ENCODE measurements at places on chromosomes 6 and 20. TPM values are rescaled to one million over a fixed set of nuclear protein-coding genes. Genes with fewer than 3 reads are reported as not detected.

The SNRPB gene
- total RNA-seq = 173 TPM

The RPS21 gene
- total RNA-seq = 1,935 TPM

The MEI4 gene
- not detected for total RNA-seq

The PAX1 gene
- total RNA-seq = not detected

The SCRT2 gene
- not detected for total RNA-seq

The NFATC2 gene
- total RNA-seq = 7.4 TPM

The SLC17A3 gene
- not detected for total RNA-seq

The ZNF311 gene
- 0.25 TPM for total RNA-seq

The PRL gene
- total RNA-seq = not detected

The HCRTR2 gene
- not detected for total RNA-seq

The KCNK15 gene
- 1.5 TPM for total RNA-seq

The GHRH gene
- total RNA-seq = not detected

The GJA10 gene
- total RNA-seq = not detected

The GRM1 gene
- not detected for total RNA-seq

The DLK2 gene
- total RNA-seq = 3.9 TPM

The COL21A1 gene
- total RNA-seq = 16.7 TPM

The TINAG gene
- total RNA-seq = not detected

The AKAP12 gene
- 88.1 TPM for total RNA-seq

The OPN5 gene
- total RNA-seq = not detected

- DNase-seq = no peak
Observed at GRCh38 chr6:50116390-50116789, 66.7 kb upstream of the DEFB112 start.

- DNase-seq = no peak
Observed at GRCh38 chr6:148364056-148364824, 21.6 kb downstream of the SASH1 start.

- DNase-seq = no peak
Observed at GRCh38 chr6:35023091-35024000, 117.8 kb downstream of the TCP11 start.

DNA sequence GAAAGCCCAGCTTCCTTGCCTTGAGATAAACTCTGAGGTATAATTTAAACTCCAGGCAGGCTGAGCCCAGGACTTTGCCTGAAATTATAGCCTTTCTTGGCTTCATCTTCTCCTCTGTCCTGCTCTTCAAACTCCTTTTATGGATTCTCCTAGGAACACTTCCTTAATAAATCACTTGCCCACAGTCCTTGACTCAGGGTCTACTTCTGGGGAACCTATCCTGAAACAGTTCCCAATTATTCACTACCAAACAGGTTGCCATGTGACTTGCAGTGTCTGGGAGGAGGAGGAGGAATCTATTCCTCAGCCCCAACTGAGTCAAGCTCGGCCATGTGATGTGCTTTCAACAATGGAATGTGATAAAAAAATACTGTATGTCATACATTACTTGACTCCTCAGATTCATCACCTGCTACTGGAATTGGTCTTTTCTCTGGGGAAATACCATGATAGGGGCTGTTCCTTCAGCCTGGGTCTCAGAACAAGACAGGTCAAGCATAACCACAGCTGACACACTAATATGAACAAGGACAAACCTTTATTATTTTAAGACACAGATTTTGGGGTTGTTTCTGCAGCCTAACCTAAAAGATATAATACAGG lies 20.5 kb upstream of the CDKN1A start:
- DNase-seq = no peak

- no peak for DNase-seq
Observed at GRCh38 chr20:38874460-38875174, 51.6 kb upstream of the FAM83D start.

GRCh38 chr20:37521061-37521771 lies at the start of gene NNAT:
NNAT (plus strand) TSS chr20:37521250; CDS start chr20:37521332, 82 bp downstream.
- DNase-seq = no peak

GRCh38 chr20:16861708-16862107 lies 113.5 kb downstream of the OTOR start:
- DNase-seq = no peak

DNA sequence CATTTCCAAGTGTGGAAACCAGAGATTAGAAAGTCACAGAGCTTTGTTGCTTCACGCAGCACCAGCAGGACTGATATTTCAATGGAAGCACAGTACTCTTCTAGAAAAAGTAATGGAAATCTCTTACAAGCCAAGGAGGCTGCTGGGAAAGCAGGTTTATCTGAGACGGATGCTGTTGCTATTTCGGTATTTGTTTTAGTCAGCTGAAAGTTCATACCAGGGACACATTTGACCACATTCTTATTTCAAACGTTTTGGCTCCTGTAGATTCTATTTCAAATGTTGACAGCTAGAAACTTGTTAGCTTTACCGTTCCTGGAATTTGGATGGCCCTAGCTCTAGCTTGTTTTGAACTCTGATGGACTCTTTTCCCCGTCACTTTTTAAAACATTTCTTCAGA lies 3.7 kb upstream of the TMEM242 start:
- DNase-seq = no peak

GRCh38 chr6:33812669-33813068 lies 8.9 kb upstream of the MLN start:
- no peak for DNase-seq

DNA sequence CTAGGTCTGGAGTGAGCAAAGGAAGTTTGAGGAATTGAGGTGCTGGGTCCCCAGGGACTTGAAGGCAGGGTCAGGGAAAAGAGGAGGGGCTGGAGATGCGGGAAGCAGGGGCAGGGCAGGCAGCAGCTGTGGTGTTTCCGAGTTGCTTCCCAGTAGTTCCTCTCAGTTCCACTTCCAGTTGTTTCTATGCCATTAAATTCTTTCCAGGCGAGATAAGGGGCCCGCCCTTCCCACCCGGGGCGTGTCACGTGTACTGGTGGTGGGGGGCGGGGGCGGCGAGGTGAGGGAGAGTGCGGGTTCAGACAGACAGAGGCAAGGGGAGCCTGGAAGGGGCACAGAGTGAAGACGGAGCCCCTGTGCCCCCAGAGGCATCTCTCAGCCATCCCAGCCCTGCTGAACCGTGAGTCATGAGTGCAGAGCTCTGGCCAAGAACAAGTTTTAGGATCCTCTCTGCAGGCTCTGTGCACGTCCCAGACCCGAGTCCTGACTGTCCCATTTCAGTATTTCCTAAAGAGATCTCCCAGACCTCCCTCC lies 977 bp downstream of the TNXB start:
- DNase-seq = no peak

DNA sequence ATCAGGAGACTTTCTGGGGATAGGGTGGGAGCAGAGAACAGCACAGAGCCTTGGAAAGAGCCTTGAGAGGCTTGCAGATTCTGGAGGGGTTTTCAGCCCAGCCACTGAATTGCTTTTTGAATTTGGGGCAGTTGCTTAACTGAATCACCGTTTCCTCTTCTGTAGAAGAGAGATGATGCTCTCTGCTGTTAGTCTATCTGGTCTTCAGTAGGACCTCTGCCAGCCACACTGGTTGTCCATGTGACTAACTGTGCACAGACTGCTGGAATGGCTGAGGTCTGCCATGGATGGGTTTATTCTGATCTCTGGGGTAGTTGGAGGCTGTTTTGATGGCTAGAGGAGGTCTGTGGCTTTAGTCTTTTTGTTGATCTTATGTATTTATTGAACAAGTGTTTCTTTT lies 21.4 kb upstream of the PRDM1 start:
- no peak for DNase-seq

- DNase-seq = no peak
Observed at GRCh38 chr6:31172973-31173384, 2.5 kb upstream of the POU5F1 start.

GRCh38 chr6:56766806-56767178 lies 124.1 kb upstream of the DST start:
- DNase-seq = no peak

GRCh38 chr6:19087296-19087695 lies 700.1 kb downstream of the RNF144B start:
- DNase-seq = no peak

- DNase-seq = no peak
Observed at GRCh38 chr6:107110200-107110599, 5.1 kb downstream of the BEND3 start.

GRCh38 chr6:155530219-155530834 lies 74.7 kb upstream of the NOX3 start:
- no peak for DNase-seq

DNA sequence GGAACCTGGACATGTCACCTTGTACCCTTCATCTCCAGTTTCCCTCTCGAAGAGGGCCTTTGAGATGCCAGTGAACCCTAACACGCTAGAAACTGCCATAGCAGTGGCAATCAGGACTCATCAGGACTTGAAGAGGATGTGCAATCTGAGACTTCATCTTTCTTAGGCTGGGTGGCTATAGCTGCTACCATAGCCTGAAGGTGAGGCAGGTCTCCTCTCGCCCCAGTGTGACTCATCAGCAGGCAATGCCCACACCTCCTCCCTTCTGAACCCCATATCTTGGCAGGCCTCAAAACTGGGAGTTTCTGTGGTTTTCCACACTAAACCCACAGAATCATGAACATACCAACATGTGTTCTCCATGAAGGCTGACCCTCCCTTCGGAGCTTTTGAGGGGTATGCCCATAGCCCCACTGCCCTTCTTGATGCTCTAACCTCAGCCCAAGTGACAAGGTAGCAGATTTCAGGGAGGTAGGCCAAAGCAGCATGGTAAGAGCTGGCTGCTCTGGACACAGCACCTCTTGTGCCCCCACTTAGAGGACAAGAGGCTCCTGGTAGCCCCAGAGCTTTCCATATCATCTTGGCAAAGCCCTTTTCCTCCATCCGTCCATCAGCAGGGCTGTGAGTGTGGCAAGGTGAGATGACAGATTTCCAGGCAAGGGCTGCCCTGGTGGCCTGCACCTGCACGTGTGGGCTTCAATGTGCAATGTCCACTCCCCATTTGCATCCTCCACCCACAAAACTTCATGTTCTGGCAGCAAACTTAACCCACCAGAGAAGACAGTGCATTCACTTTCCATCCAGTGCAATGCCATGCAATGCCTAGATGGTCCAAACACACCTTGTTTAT lies 2.6 kb downstream of the BLCAP start:
- DNase-seq = no peak

DNA sequence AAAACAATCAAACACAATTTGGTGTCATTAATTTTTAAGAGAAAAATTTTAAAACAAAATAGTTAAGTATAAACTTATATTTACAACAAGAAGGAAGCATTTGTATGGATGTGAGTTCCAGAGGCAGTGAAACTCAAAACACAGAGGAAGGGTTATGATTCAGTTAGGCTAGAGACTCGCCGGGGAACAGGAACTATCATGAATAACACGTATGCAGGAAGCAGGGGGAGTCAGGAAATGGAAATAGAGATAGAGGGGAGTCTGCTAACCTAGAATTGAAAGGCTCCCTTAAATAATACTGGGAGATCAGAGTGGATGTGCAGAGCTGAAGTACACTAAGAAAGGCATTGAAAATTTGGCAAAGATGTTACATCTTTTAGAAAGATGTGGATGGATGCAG lies 14.2 kb upstream of the HLA-DRB1 start:
- no peak for DNase-seq

- no peak for DNase-seq
Observed at GRCh38 chr6:151009576-151009975, 144.1 kb downstream of the MTHFD1L start.

DNA sequence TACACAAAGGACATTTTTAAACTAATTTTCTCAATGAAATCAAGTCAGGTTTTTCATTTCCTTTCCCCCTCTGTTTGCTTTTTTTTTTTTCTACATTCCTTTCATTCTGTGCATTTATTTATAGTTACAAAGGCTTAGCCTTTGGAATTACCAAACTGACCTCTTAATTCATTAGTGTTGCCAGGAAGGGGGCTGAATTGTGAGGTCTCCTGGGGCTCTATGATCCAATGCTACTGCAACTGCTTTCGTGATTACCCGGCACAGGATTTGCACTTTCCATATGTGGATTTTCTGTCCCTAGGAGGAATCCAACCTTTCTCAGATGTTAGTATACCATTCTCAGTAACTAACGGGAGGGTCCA lies 35.3 kb downstream of the NEDD9 start:
- no peak for DNase-seq

DNA sequence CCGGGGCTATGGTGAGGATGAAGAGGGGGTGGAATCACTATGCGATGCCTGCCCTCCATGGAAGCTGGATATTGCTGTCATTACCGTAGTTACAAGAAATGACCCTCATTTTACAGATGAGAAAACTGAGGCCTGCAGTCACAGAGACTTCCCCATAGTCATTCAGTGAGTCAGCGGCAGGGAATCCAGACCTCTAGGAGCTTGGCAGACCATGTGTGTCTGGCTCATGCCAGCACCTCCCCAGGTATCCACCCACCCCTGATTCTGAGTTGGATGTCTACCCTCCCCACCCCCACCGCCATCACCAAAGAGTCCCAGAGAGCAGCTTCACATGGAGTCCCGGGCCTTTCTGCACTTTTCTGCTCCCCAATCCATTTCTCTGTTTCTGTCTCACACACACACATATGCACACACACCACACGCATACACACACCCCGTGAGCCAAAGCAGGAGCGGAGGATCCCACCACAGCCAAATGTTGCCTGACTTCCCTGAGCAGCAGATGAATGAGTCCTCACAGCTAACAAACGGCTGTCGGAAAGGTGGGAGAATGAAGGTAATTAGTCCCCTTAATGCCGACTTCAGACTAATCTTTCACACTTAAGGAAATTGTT lies 24.8 kb downstream of the CDH22 start:
- no peak for DNase-seq

DNA sequence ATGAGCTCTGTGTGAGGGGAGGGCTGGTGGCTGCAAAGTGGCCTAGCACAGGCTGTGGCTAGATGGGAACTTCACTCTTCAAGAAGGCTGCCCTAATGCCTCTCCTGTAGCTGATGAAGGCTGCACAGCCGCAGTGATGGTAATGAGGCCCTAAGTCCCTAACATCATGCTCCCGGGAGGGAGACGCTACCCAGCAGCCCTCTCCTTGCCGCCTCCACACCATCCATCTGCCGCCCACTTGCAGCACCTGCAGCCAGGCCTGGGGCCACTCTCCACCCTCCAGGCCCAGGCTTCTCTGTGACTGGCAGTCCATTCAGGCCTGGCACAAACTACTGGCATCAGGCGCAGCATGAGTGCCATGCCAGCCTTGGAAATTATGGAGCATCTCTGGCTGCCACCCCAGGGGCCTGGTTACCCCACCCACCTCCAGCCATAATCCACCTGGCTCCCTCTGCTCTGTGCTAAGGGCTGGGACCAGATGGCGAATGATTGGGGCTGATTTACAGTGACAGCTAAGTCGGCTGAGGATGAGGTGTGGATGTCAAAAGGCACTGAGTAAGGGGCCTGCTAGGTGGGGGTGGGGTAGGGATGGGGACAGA lies 284.2 kb downstream of the LRFN2 start:
- no peak for DNase-seq

DNA sequence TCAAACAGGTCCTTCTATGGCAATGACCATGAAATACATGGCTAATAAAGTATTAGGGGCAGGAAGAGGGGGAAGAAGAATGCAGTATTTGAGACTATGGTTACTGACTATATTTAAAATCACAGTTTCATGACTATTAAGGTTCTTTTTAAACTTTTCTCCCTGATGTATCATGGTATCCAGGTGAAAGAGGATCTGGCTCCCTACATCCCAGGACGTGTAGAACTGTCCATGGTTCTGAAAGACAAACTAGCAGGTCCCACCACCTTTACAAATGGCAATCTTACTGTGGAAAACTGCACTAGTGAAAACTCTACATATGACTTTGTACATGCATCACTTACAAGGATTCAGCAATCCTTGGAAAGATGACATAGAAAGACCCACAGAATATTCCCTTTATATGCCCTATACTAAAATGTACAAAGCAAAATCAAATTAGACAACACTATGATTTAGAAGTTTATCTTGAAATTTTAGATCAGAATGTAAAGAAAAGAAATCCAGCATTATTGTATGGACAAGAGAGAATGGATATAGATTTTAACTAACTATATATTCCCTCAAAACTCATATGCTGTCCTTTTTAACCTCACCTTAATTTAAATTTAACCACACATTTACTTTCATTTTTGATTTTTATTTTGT lies 33.5 kb downstream of the RPP21 start:
- DNase-seq = no peak
